ENCODE measurements at places on chromosomes 1 and 21. TPM values are rescaled to one million over a fixed set of nuclear protein-coding genes. Genes with fewer than 3 reads are reported as not detected.

DNA sequence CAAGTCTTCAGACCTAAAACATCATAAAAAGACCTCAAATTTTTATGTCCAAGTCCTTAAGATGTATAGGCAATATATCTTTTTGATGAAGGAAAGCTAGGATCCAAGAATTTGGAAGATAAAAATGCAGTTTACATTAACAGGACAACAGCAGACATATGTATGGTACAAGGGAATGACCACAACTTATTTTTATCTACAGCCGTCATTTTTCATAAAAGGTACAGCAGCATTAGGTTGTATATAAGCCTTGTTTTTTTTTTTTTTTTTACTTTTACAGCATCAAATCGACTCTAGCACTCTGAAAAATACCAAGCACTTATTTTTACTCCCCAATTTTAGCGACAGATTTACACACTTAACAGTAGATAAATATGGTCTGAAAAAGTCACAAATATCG is 1.3 kb downstream of the SRSF10 start:
- DNase-seq = no peak
- H3K27ac ChIP-seq = peak overlapping the region; percentile 95
- H3K36me3 ChIP-seq = no peaks in the 10 kb centered on the region
- H3K4me1 ChIP-seq = peaks cover 13% of the 10 kb centered on the region
- peak overlapping the region; percentile 75 for H3K4me3 ChIP-seq

- H3K4me3 ChIP-seq = no peak overlapping the region
- peak overlapping the region; percentile 23 for H3K27ac ChIP-seq
- no peaks in the 10 kb centered on the region for H3K4me1 ChIP-seq
Observed at GRCh38 chr1:55931081-55931940, 648.1 kb downstream of the PLPP3 start.

DNA sequence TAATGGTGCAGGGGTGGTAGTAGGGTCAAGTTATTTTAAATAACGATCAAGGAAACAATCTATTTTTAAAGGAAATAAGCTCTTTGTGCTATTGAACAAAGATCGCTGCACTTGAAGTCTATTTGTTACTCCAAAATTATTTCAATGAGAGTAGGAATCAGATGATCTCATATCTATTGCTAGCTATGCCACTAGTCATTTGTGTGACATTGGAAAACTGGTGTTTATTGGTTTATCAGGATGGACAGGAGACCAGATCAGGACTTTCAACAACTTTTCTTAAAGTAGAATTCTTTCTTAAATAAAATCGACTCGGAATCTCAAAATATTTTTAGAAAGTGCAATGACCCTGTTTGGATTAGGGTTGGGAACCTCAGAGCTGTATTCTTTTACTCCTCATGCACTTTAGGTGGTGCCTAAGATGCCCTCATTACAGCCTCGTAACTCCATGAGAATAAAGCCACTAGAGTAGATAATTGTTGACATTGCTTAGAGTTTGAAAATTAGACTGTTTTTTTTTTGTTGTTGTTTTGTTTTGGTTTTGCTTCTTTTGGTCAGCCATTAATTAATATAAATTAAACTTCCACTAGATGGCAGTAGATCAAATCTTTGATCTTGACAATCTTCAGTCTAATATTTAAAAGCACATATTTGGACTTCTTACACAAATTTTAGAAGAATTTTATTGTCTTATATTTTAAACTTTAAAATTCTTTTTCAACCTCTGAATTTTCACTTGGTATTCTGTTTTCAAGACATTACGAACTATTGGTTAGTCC is 352.4 kb downstream of the USP25 start:
- H3K27me3 ChIP-seq = no peaks in the 10 kb centered on the region
- no peak overlapping the region for H3K4me3 ChIP-seq
- no peak for DNase-seq
- no peaks in the 10 kb centered on the region for H3K36me3 ChIP-seq
- peaks cover 20% of the 10 kb centered on the region for H3K4me1 ChIP-seq

DNA sequence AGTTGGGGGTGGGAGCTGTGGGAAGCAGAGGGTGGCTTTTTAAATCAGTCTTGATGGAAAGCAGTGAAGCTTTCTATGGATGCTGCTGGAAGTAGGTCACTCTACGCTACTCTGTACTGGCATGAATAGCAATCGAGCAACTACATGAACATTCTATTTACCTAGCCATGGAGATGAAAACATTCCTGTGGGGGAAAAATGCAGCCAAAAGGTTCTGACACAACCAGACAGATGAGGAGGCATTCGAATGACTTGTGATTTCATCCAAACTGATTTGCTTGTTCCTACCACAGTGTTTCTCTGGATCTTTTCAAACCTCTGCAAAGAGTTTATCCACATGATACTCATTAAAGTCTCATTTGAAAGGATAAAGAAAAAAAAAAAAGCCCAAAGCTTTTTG is 95.0 kb downstream of the ASTN1 start:
- no peaks in the 10 kb centered on the region for H3K36me3 ChIP-seq
- DNase-seq = no peak
- no peaks in the 10 kb centered on the region for H3K27me3 ChIP-seq
- no peak overlapping the region for H3K4me3 ChIP-seq
- no peaks in the 10 kb centered on the region for H3K4me1 ChIP-seq
- no peak overlapping the region for H3K27ac ChIP-seq

DNA sequence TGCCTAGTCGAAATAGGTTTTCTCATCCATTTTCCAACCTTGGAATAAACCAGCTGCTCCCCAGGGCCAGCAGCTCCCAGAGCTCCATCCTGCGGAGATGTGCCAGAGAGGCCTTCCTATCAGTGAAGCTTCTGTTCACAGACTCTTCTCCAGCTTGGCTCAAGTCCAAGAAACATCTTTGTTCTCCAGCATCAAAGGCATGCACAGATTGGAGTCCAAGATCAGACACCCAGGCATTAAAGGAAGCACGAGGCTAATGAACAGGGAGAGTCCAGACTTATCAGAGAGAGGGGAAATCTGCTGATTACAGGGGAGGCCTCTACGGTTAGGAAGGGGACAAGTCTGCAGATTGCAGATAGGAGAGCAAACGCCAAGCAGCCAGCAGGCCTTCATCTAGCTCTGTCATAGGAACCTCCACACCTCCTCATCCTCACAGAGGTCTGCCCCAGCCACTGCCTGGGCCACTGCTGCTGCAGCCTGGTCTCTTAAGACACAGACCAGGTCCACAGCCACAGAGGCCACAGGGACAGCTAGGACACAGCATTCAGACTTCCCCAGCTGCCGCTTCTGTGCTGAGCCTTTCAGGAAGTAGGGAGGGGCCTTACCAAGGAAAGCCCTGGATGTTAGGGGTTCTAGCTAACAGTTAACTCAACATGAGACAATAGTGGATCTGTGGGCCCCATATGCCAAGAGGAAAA is 3.4 kb downstream of the PRR9 start:
- no peaks in the 10 kb centered on the region for H3K36me3 ChIP-seq
- DNase-seq = no peak
- no peaks in the 10 kb centered on the region for H3K4me1 ChIP-seq
- no peak overlapping the region for H3K27ac ChIP-seq
- H3K27me3 ChIP-seq = no peaks in the 10 kb centered on the region
- H3K4me3 ChIP-seq = no peak overlapping the region

GRCh38 chr1:212955961-212956620 is 5.8 kb downstream of the VASH2 start:
- H3K27ac ChIP-seq = no peak overlapping the region
- H3K4me3 ChIP-seq = no peak overlapping the region
- DNase-seq = no peak

GRCh38 chr21:28196981-28197380 is 795.7 kb downstream of the LTN1 start:
- no peak for DNase-seq
- H3K27ac ChIP-seq = no peak overlapping the region
- H3K27me3 ChIP-seq = no peaks in the 10 kb centered on the region
- no peak overlapping the region for H3K4me3 ChIP-seq

DNA sequence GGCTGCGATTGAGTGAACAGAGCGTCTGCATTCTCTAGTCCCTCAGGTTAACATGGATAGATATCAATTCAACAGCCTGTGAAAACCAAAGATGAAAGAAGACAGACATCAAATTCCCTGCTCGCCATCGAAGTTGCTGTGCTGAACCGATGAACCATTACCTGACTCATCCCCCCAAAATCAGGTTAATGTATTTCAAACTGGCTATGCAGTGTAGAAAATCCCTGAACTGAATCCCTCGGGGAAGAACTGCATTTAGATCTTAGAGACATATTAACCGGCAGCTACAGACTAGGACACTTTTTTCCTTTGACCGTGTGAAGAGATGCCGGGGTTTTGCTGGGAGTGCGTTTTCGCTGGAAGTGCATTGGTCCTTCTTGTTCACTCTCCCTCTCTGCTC is 213.2 kb upstream of the KIAA0040 start:
- H3K4me1 ChIP-seq = no peaks in the 10 kb centered on the region
- H3K36me3 ChIP-seq = no peaks in the 10 kb centered on the region
- H3K27ac ChIP-seq = no peak overlapping the region
- H3K4me3 ChIP-seq = no peak overlapping the region

DNA sequence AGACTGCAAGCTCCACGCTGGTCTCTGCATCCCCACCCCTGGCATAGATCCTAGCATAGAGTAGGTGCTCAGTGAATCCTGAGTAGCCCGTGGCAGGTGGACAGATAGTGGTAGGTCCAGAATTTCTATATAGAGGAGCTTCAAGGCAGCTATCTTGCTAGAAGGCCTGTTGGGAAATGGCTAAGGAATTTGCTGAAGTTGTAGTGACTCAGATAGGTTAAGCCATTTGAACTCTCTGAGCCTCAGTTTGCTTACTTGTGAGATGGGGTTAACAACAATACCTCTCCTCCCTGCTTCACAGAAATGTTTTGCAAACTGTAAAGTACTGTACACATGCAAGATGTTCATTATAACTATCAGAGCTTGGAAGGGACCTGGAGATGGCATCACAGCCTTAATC is 23.4 kb upstream of the EPHB2 start:
- no peaks in the 10 kb centered on the region for H3K4me1 ChIP-seq
- no peak overlapping the region for H3K4me3 ChIP-seq
- no peaks in the 10 kb centered on the region for H3K36me3 ChIP-seq
- no peak for DNase-seq

LAMB3 gene
- total RNA-seq = not detected

MPL gene
- total RNA-seq = not detected

TRIM67 gene
- total RNA-seq = not detected

Data from uterus (tissue), 4 donors.